Right lung (tissue), 10 donors: ENCODE measurements at places on chromosomes 3 and 15. TPM values are rescaled to one million over a fixed set of nuclear protein-coding genes. Genes with fewer than 3 reads are reported as not detected.

P2RY14 gene
- polyA plus RNA-seq: 7.3 TPM

CTXND1 gene
- polyA plus RNA-seq: 35.9 TPM

FBXL22 gene
- 1.8 TPM for polyA plus RNA-seq

ADGRG7 gene
- polyA plus RNA-seq: not detected

GRM7 gene
- 0.13 TPM for polyA plus RNA-seq

EHD4 gene
- 11.9 TPM for polyA plus RNA-seq

ERC2 gene
- polyA plus RNA-seq: 1.4 TPM

GXYLT2 gene
- polyA plus RNA-seq: 16.9 TPM

BNC1 gene
- polyA plus RNA-seq: 1.4 TPM

RHOV gene
- polyA plus RNA-seq: 0.36 TPM

MCTP2 gene
- 36.2 TPM for polyA plus RNA-seq

POC1A gene
- polyA plus RNA-seq: 9.8 TPM

ABI3BP gene
- polyA plus RNA-seq: 99.7 TPM

TRH gene
- 0.14 TPM for polyA plus RNA-seq

KLHL25 gene
- 8.0 TPM for polyA plus RNA-seq

THAP10 gene
- polyA plus RNA-seq: 4.8 TPM

MUSTN1 gene
- polyA plus RNA-seq: 4.8 TPM

CDC25A gene
- 6.0 TPM for polyA plus RNA-seq

GOLGA8R gene
- polyA plus RNA-seq: 13.4 TPM

PLCB2 gene
- polyA plus RNA-seq: 17.5 TPM

TEX55 gene
- not detected for polyA plus RNA-seq

MED12L gene
- polyA plus RNA-seq: 0.46 TPM

EDEM1 gene
- 20.2 TPM for polyA plus RNA-seq

SLC28A1 gene
- polyA plus RNA-seq: 0.13 TPM

DPPA2 gene
- not detected for polyA plus RNA-seq

GOLGA6D gene
- 0.33 TPM for polyA plus RNA-seq

PLCH1 gene
- polyA plus RNA-seq: 23.2 TPM
